ENCODE measurements at places on chromosomes 7 and 10. TPM values are rescaled to one million over a fixed set of nuclear protein-coding genes. Genes with fewer than 3 reads are reported as not detected.

The AGBL3 gene
- polyA plus RNA-seq: 0.10 TPM

The EFCAB10 gene
- polyA plus RNA-seq: not detected

The ACHE gene
- polyA plus RNA-seq: 0.30 TPM

The CAV1 gene
- not detected for polyA plus RNA-seq

The FAM3C gene
- polyA plus RNA-seq: 27.5 TPM

The LRRD1 gene
- polyA plus RNA-seq: not detected

The ADAMTS14 gene
- 0.06 TPM for polyA plus RNA-seq

The ZSWIM8 gene
- polyA plus RNA-seq: 26.0 TPM

The ZNF117 gene
- polyA plus RNA-seq: 0.89 TPM

The ANKRD16 gene
- polyA plus RNA-seq: 3.2 TPM

The ZNF503 gene
- polyA plus RNA-seq: not detected

The BAIAP2L1 gene
- polyA plus RNA-seq: 0.29 TPM

The VAX1 gene
- not detected for polyA plus RNA-seq

The RAMP3 gene
- not detected for polyA plus RNA-seq

The TRIL gene
- polyA plus RNA-seq: not detected

The PRPS1L1 gene
- polyA plus RNA-seq: not detected

The ARPC1A gene
- 74.7 TPM for polyA plus RNA-seq

The PDZD7 gene
- 0.23 TPM for polyA plus RNA-seq

The OGDH gene
- polyA plus RNA-seq: 58.3 TPM

The ELOVL3 gene
- not detected for polyA plus RNA-seq

The NPY gene
- not detected for polyA plus RNA-seq

The TWIST1 gene
- not detected for polyA plus RNA-seq

The TMEM213 gene
- 0.05 TPM for polyA plus RNA-seq

The RARRES2 gene
- polyA plus RNA-seq: not detected

The TBX20 gene
- polyA plus RNA-seq: not detected

The TMEM178B gene
- 0.02 TPM for polyA plus RNA-seq

The PURB gene
- 3.2 TPM for polyA plus RNA-seq

The TSPAN33 gene
- polyA plus RNA-seq: 11.6 TPM

The GPR37 gene
- not detected for polyA plus RNA-seq

The IFIT1B gene
- 0.14 TPM for polyA plus RNA-seq

The ARHGEF5 gene
- 3.0 TPM for polyA plus RNA-seq

The METTL2B gene
- 38.3 TPM for polyA plus RNA-seq

The MLXIPL gene
- not detected for polyA plus RNA-seq

The CLCN1 gene
- polyA plus RNA-seq: not detected

All from CD8-positive, alpha-beta memory T cell (primary cell).